Vagina (tissue), 2 donors: ENCODE measurements at places on chromosomes 13 and 19.

DNA sequence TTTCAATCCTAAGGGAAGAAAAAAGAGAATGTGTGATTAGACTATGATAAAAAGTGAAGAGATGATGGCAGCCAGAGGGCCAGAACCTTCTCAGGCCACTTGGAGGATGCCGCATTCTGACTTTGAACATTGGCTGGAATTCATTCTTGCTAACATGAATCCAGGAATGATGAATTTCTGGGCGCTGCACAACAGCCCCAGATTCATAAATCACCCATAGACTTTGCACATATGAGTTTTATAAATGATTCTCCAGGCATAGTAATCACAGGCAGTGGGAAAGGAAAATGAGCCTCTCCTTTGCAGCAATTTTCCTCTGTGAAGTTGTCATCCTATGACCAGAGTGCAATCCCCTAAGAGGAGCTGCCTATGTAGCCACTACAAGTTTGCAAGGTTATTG is 555.4 kb downstream of the KCTD12 start:
- DNase-seq: no peak

GRCh38 chr19:53877361-53877766 is 4.6 kb upstream of the PRKCG start:
- DNase-seq: no peak

GRCh38 chr13:42533336-42533591 is 40.7 kb upstream of the TNFSF11 start:
- no peak for DNase-seq

GRCh38 chr13:44380404-44381165 is 7.0 kb downstream of the SERP2 start:
- no peak for DNase-seq

DNA sequence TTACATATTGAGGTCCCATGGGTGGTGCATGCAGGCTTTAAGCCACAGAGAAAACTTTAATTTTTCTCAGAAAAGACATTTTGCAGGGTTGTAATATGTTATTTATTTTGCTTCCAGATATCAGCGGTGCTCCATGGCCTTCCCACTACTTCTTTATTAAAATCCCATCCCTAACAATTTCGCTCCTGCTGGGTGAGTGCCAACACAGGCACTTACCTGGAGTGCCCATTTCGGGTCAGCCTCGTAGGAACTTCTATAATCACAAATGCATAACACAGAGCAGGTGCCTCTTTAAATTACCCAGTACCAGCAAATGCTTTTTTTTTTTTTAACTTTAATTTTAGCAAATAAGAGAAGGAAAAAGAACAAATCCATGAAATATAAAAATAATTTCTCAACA is 86.4 kb downstream of the EFNB2 start:
- DNase-seq: peak; percentile 5

GRCh38 chr13:24107955-24108614 is 52.4 kb upstream of the SPATA13 start:
- DNase-seq: no peak

DNA sequence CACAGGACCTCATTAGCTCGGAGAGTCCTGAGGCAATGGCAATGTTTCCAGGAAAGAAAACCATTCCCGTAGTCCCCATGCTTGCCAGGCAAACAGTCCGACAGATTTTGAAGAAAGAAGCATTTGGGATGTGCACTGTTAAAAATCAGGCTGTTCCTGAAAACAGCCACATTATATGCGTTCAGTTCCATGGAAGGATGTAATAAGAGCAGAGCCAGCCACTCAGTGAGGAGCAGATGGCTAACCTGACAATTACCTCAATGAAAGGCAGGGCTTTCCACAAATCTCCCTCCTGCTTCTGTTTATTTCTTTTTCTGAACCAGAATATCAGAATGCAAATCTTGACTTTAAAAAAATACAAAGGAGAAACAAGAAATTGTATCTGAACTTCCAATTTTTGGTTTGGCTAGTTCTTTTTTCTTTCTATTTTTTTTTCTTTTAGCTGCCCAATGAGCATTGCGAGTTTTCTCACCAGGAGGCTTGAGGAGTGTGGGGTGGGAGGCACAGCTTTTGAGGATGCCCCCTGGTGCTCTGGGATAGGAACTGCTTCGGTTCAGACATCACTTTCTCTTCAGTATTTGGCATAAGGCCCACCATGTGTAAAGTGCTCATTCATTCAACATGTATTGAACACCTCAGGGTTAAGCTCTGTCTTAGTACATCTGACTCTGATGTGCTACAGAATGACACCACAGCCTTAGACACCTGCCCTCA is 124.2 kb downstream of the TBC1D4 start:
- no peak for DNase-seq

DNA sequence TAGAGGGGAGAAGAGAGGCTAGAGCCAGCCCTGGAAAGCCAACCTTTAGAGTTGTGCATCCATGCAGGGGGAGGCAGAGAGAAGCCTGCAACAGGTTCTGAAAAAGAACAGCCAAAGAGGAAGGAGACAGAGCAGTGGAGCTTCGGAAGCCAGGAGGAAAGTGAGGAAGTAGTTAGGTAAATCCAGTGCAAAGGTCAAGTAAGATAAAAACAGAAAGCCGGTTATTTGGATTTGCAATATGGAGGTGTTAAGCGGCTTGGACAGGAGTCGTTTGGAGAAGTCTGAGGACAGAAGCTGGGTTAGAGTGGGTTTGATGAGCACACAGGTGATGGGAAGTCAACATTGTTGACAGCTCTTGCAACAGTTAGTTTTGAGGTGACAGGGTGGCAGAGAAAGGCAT is 53.5 kb upstream of the FLT1 start:
- no peak for DNase-seq

DNA sequence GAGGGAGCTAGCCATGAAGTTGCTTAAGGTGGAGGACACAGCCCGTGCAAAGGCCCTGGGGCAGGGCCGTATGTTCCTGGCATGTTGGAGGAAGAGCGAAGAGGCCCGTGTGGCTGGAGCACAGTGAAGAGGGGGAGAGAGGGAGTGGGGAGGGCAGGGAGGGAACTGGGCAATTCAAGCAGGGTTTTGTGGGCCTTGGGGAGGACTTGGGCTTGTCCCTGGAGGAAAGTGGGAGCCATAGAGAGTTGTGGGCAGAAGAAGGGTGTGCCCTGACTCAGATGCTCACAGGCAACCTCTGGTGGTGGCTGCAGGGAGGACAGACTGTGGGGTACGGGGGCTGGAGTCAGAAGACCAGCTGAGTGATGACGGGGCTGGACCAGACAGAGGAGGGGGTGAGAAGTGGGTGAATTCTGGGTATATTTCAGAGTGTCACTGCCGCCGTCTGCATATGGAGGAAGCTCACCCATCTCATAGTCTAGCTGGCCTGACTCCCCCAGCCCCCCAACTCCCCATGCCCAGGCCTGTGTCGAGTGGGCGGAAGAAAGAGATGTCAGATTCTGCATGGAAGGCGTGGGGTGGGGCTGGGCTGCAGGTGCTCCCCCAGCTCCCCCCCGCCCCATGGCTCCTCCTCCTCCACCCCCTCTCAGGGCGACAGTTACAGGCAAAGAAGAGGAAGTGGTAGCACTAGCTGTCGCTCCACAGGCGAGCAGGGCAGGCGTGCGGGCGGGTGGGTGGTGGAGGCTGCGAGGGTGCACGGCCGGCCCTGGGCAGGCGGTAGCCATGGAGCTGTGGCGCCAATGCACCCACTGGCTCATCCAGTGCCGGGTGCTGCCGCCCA is at the start of gene VAV1:
TSS of gene VAV1 (plus strand) at position 681 of the 838 bp plus-strand sequence. CDS start at position 781, 100 bp downstream.
- DNase-seq: no peak

DNA sequence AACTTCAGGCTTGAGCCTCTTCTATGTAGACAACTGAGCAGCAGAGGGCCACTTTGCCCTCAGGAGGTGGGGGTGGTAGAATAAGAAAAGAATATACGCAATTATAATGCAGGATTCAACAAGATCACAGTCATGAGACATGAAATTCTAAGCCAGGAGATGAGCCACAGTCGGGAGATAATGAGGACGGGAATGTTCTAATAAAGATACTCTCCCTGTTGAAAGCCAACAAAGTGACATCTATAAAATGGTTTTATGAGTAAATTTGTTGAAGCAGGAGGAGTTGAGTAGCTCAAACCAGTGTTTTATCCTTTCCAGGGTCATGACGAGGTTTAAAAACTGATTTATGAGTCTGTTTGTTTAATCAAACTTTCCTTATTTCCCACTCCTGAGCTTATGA is 152.0 kb upstream of the SERP2 start:
- no peak for DNase-seq

- no peak for DNase-seq
Measured at GRCh38 chr19:38004186-38004520, 97.1 kb downstream of the SIPA1L3 start.

DNA sequence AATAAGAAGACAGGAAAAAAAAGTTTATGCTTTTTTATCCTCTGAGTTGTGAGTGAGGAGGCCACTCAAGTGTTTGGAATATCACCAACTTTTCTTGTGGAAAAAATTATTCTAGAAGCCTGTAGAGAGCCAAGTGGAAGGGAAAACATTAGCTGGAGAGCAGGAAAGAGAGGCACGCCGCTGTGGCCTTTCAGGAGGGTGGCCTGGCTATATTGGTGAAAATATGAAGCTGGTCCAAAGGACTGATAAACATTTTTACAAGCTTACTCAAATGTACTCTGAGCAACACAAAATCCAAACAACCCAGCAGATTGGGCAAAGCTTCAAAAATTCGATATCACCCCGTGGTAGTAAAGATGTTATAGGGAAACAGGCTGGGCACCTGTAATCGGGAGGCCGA is 2.3 kb upstream of the EIF3G start:
- no peak for DNase-seq

GRCh38 chr19:28980236-28980868 is 232.6 kb downstream of the UQCRFS1 start:
- DNase-seq: no peak

DNA sequence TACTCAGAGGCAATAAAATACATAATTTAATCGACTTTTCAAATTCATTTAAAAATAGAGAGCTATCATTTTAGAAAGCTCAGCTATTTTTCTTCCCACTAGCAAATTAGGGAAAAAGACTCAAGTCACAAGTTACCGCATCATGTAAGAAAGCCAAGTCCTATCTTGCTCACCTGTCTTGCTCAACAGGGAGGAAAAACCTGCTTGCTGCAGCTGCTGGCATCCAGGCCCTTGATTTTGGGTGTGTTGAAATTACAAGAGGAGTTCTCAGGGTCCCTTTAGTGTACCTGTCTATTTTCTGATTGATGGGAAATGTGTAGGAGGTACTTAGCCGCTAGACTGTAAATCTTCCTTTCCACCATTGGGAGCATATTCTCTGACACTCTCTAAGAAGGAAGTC is 22.2 kb downstream of the SLC10A2 start:
- no peak for DNase-seq

DNA sequence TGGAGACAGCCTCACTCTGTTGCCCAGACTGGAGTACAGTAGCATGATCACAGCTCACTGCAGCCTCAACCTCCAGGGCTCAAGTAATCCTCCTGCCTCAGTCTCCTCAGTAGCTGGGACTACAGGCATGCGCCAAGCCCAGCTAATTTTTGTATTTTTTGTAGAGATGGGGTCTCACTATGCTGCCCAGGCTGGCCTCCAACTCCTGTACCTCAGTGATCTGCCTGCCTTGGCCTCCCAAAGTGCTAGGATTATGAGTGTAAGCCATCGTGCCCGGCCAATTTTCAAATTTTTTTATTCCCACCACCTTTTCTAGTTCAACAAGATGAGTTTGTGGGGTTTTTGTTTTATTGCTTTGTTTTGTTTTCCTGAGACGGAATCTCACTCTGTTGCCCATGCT is 31.7 kb downstream of the XPO4 start:
- DNase-seq: no peak

- no peak for DNase-seq
Measured at GRCh38 chr13:47004027-47004426, 107.2 kb upstream of the HTR2A start.

GRCh38 chr13:103187721-103188156 is 121.5 kb upstream of the SLC10A2 start:
- no peak for DNase-seq

DNA sequence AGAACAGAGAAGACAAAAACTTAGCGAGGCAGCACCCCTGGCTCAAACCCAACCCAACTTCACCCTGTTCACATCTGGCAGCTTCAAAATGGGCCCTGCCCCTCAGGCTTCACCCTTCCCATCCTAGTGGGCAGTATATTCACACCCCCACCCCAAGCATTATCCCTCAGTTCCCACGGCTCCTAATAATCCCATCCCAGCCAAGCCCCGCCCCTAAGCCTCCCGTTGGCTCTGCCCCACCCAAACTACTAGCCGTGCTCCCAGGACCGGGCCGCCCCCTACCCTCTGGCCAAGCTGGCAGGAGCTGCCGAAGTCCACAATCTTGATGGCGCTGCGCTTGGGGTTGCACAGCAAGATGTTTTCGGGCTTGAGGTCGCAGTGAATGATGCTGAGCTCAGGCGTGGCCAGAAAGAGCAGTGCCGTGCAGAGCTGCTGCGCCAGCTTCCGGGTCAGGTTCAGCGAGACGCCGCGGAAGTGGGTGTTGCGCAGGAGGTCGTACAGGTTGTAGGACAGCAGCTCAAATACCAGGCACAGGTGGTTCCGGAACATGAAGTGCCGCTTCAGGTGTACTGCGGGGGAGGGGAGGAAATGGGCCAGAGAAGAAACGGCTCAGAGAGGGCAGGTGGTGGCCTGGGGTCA is 5.8 kb downstream of the DYRK1B start:
- DNase-seq: no peak

- DNase-seq: no peak
Measured at GRCh38 chr19:46015687-46016425, 7.0 kb downstream of the PGLYRP1 start.

DNA sequence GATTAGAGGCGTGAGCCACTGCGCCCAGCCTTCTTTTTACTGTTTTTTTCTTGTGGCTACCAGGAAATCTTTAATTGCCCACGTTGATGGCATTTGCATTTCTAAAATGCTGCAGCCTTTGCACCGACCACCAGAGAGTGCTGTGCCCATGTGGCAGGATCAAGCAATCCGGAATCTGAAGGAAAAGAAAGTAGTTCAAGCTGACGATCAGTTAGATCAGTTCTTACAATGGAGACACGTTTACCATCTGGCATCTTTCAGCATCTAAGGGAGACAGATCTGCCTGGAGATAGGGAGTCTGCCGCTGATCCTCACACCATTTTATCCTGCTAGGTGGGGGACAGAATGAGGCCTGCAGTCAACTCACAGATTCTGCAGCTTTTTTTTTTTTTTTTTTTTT is 19.9 kb downstream of the TINCR start:
- DNase-seq: no peak

DNA sequence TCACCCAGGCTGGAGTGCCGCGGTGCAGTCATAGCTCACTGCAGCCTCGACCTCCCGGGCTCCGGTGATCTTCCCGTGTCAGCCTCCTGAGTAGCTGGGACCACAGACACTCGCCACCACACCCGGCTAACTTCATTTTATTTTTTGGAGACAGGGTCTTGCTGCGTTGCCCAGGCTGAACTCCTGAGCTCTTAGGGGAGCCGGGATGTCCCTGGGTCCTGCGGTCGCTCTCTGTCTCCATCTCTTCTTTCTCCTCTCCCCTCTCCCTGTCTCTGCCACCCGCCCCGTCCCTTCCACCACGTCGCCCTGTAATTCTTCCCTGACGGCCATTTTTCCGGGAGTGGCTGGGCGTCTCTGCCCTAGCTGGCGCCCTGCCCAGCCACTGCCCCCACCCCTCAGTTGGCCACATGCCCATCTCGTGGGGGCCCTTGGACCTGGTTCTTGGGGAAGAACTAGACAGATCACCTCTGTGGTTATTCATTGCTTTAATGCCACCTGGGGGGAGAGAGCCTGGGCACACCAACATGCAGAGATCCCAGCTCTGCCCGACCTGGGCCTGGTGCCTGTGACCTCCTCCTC is 18.9 kb downstream of the ARID3A start:
- DNase-seq: no peak
